CD4-positive, alpha-beta T cell treated with Interleukin-10 for 1 hour (primary cell): ENCODE measurements at places on chromosomes 6 and 20.

DNA sequence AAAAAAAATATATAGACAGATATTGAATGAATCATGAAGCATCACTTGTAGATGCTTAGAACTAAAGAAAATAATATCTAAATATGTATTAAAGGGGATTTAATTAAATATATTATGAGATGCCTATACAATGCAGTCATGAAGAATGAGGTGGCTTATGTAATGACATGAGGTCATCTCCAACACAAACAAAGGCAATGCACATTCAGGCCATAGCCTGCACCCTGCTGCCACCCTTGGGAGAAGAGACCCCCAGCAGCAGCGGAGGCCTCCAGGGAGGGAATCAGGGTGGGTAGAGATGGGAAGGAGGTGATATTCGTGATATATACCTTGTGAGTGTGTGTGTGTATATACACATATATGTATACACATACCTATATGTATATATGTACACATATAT, 26.4 kb upstream of the SSTR4 start:
- DNase-seq: no peak

GRCh38 chr6:54076159-54076789, 35.0 kb upstream of the MLIP start:
- DNase-seq: no peak

- no peak for DNase-seq
Observed at GRCh38 chr6:148493424-148493823, 150.8 kb downstream of the SASH1 start.

- DNase-seq: no peak
Observed at GRCh38 chr6:147156799-147157382, 47.3 kb upstream of the STXBP5 start.

GRCh38 chr6:134795691-134796090, 154.2 kb downstream of the ALDH8A1 start:
- no peak for DNase-seq

DNA sequence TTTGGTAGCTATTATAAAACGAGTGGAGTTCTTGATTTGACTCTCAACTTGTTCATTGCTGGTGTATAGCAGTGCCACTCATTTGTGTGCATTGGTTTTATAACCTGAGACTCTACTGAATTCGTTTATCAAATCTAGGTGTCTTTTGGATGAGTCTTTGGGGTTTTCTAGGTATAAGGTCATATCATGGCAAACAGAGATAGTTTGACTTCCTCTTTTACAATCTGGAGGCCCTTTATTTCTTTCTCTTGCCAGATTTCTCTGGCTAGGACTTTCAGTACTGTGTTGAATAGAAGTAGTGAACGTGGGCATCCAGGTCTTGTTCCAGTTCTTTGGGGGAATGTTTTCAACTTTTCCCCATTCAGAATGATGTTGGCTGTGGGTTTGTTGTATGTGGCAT, 38.8 kb downstream of the SUMO4 start:
- no peak for DNase-seq

- no peak for DNase-seq
Observed at GRCh38 chr20:62368392-62368975, 1.4 kb upstream of the LAMA5 start.

DNA sequence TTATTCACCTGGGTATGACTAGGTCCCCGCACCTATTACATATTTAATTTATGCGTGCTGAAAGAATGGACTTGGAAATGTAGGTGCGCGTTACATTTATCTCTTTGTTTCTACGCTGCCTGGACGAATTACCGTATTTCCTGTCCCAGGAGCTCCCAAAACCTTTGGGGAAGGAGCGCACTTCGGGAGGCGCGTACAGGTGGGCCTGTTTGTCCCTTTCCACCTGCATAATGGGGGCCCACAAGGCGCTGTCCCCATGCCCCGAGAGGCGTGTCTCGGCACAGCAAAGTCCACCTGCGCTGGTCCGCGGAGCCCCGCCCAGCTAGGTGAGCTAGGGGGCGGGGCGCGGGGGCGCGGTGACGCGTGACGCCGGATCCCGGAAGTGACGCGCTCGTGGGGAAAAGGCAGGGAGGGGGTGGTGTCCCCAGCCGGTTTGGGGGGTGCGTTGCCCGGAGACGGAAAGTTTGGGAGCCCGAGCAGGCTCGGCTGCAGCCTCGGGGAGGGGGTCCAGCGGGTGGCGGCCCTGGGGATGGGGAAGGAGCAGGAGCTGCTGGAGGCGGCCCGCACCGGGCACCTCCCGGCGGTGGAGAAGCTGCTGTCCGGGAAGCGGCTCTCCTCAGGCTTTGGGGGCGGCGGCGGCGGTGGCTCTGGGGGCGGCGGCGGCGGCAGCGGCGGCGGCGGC, at the start of gene ANKS1A:
TSS of gene ANKS1A (plus strand) at position 382 of the 682 bp plus-strand sequence. CDS start at position 530, 148 bp downstream.
- DNase-seq: peak; percentile 94

DNA sequence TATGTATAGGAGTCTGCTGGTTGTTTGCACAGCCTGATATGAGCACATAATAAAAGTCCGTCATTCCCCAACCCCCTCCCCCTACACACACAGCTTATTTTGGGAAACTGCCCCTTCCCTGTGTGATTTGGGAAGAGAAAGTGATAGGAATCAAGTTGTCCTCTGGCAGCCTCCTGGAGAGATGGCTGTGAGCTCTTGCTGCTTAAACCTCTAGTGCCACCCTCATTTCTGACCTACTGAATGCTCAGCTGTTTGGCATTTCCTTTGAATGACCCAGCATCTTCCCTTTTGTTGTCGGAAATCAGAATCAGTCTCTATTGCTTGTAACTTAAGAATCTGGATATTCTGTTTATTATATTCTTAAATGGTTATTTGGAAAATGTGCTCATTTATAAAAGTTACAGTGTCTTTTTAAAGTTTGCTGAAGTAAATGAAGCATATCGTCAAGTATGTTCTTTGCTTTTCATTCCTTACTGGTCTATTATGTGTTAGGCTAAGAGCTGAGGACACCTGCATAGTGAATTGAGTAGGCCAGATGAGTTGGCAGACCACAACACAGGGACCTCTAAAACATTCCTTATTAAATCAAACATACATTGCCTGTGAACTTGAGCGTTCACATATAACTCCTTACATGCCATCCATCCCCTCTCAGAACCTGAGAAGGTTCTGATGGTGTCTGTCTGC, 5.5 kb downstream of the RWDD2A start:
- DNase-seq: no peak

DNA sequence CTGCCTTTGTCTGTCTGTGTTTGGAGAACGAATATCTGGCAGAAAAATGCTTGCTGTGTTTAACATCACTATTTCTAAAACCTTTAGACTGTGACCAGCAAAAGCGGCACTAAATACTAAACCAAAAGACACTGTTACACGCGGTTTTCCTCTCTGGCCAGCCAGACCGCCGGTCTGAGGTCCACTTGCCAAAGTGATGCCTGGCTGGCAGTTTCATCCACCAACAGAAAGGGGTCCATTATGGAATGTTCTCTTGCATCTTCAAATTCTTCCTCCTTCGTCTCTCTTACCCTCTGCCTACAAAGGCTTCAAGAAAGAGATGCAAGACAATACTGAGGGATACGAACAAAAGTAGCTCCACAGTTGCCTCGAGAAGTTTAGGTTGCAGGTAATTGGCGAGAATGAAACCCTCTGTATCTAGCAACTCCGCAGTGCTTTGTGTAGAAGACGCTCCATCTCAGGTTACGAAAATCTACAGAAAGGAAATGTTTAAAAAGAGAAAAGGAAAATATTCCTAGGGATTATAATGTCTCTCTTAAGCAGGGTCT, 176.6 kb downstream of the TRIM27 start:
- DNase-seq: no peak

DNA sequence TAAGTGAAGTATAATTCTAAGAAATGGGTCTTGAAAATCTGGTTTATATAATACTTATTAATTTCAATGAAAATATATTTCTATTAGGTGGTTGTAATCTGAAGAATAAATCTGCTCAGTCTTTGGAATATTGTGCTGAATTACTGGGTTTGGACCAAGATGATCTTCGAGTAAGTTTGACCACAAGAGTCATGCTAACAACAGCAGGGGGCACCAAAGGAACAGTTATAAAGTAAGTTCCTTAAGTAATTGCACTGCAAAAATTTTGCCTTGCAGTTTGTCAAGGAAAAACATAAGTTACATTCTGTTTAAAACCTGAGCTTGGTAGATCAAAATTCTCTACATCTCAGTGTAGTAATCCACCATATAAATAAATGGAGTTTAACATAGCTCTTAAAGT, 106.0 kb downstream of the MYO6 start:
- peak; percentile 19 for DNase-seq

- no peak for DNase-seq
Observed at GRCh38 chr6:157954150-157955117, 27.2 kb upstream of the SYNJ2 start.

DNA sequence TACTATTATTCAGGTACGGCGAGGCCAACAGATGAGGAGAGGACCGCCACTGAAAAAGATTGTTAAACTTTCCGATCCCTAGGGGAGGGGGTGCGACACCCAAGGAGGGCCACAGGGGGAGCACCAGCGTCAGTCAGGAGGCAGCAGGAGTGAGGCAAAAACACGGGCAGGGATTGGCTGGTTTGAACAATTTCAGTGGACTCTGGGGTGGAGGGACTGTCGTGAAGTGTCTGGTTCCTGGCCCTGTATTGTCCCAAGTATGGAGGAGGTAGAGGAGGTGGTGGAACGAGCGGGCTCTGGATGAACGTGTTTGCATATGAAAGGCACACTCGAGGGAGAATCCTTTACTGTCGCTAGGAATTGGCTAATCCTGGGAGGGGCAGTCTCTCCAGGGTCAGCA, 32.5 kb upstream of the MCUR1 start:
- no peak for DNase-seq

GRCh38 chr6:123956492-123957139, 153.0 kb downstream of the NKAIN2 start:
- no peak for DNase-seq

DNA sequence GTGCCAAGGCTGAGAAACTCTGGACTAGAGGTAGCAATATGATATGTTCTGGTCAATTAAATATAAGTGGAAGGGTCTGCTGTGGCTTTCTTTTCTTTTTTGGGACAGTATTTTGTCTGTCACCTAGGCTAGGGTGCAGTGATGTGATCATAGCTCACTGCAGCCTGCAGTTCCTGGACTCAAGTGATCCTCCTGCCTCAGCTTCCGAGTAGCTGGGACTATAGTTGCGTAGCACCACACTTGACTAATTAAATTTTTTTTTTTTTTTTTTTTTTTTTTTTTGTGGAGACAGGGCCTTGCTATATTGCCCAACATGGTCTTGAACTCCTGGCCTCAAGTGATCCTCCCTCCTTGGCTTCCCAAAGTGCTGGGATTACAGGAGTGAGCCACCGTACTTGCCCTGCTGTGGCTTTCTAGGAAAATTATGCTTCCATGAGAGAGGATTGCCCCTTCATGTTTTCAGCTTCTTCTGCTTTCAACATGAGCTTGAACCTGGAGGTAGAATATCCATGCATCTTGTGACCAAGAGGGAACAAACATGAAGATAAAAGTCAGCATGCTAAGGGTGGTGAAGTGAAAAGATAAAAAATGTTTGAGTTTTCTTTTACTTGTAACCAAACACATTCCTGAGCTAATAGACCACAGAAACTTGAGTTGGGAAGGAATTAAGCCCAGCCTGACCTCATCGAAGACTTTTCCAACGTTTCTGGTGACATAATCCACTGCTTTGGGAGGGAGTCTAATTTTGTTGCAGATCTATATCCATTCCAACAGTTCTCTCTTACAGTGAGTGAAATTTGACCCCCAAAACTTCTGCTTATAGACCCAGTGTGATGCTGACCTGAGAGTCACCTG, 75.1 kb downstream of the CARMIL1 start:
- DNase-seq: no peak

DNA sequence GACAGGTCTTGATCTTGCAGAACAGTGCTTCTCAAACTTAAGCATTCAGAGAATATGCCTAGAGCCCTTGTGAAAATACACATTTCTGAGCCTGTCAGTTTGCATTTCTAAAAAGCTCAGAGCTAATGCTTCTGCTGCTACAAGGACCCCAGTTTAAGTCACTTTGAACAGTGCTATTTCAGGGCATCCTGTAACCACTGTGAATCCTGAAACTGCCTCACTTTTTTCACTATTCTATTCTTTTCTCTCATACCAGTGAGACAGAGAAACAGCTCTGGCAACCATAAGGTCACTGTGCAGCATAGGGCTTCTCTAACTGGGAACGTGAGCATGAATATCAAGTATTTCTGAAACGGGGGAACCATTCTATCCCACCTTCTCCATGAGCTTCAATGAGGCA, 51.2 kb downstream of the LGSN start:
- DNase-seq: no peak

GRCh38 chr20:48823960-48824498, 3.8 kb downstream of the PREX1 start:
- peak; percentile 48 for DNase-seq

- DNase-seq: no peak
Observed at GRCh38 chr6:122200440-122200839, 199.0 kb upstream of the HSF2 start.

DNA sequence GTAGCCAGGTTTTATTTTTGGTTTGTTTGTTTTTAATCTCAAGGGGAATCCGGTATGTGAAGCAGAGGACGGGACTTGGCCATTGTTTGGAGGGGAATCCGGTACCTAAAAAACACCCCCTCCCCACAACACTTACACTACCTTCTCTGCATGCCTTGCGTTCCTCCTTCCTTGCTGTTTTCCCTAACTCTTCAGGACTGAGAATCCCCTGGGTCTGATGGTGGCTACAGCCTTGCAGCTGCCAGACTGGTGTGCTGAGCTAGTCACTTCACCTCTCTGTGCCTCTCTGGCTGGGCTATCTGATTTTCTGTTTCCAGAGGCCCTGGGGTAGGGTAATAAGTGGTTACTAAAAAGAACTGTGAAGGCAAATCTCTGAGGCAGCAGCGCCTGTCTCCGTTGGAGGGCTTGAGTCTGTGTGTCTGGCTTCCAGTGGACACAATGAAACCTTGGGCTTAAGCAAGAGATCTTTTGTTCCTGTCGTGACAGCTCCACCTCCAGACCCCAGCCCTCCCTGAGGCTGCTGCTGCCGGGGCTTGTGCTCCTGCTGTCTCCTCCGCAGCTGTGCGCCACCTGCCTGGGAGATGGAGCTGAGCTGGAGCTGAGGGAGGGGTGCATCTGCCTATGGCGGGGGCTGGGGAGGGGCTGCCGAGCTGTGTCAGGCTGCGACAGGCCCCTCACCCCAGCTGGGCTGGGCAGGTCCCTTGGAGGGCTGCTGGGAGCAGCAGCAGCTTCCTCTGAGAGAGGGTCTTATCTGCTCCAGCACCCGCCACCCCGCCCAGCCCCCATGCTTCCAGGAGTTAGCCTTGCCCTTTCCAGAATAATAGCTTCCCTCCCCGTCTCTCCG, 65.8 kb upstream of the CCDC167 start:
- no peak for DNase-seq

DNA sequence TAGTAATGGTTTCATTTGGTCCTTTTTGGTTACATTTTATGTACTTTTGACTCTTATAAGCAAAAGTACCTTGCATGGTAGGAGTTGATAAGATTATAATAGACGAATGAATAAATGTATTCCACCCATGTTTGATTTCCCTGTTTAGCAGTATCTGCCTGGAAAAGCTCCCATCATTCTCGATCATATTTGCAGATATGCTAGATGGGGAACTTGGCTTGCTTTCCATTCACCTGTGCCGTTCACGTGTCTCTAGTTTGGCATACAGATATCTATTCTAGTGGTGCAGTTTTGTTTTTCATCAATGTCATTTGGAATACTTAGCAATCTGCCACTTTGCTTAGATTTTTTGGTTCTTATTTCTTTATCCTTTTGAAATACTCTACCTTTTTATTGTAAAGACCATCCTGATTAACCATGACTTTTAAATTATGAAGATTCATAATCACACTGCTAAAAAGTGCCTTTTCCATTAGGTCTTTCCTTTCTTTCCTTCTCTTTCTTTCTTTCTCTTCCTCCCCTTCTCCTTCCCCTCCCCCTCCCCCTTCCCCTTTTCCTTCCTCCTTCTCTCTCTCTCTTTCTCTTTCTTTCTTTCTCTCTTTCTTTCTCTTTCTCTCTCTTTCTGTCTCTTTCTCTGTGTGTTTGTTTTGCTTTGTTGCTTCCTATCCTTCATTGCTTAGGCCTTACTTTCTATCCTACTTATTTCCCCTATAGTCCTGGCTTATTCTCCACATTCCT, 40.4 kb downstream of the ANKS1A start:
- no peak for DNase-seq
